Peyer's patch (tissue), 4 donors: ENCODE measurements at places on chromosomes 3 and 15. TPM values are rescaled to one million over a fixed set of nuclear protein-coding genes. Genes with fewer than 3 reads are reported as not detected.

- no peaks in the 10 kb centered on the region for H3K4me1 ChIP-seq
- H3K4me3 ChIP-seq: no peak overlapping the region
- H3K27ac ChIP-seq: no peak overlapping the region
- no peaks in the 10 kb centered on the region for H3K36me3 ChIP-seq
Measured at GRCh38 chr3:2992534-2992933, 117.6 kb downstream of the IL5RA start.

DNA sequence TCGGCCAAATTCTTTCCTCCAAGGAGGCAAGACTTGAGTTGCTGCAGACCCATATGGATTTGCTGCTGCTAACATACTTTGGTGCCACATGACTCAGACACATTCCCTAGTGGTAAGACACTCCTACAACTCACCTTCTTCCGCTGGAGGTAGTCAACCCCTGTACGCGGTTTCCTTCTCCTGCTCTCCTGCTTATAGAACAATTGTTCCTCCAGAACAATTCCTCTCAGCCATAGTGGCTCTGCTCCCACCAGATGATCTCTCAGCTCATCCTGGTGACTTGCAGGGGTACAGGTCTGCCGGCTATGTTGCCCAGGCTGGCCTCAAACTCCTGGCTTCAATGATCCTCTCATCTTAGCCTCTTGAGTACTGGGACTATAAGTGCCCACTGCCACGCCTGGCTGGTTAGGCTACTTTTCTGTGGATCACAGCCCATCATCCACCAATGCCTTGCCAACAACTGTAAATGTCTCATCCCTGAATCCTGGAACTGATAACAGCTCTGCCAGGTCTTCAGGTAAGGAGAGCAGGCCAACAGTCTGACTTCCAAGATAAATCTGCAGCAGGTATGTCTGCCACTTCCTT is 2.4 kb upstream of the CXCR6 start:
- H3K27me3 ChIP-seq: no peaks in the 10 kb centered on the region
- no peak for DNase-seq
- H3K4me1 ChIP-seq: no peaks in the 10 kb centered on the region
- H3K4me3 ChIP-seq: no peak overlapping the region
- no peaks in the 10 kb centered on the region for H3K36me3 ChIP-seq

DNA sequence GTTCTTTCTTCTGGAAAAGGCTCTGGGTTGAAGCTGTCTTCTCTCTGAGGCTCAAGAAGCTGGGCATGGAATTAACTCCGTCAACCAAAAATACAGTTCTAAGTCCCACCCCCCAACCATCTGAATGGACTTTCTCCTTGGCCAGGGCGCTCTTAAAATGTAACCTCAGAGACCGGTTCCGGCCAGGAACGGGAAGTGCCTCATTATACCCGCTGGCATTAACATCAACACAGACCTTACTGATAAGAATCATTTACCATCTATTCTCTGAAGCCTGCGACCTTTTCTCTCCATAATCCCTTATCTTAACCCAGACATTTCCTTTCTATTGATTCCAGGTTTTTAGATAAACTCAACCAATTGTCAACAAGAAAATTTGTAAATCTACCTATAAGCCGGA is 64.7 kb downstream of the ATP1B3 start:
- peaks cover 26% of the 10 kb centered on the region for H3K4me1 ChIP-seq
- H3K36me3 ChIP-seq: no peaks in the 10 kb centered on the region
- peak overlapping the region; percentile 84 for H3K27ac ChIP-seq
- DNase-seq: peak; percentile 80

GRCh38 chr3:184678317-184679055 is 33.4 kb downstream of the MAGEF1 start:
- H3K27me3 ChIP-seq: no peaks in the 10 kb centered on the region
- H3K27ac ChIP-seq: no peak overlapping the region
- H3K36me3 ChIP-seq: no peaks in the 10 kb centered on the region
- H3K4me1 ChIP-seq: no peaks in the 10 kb centered on the region
- H3K4me3 ChIP-seq: no peak overlapping the region
- no peak for DNase-seq

GRCh38 chr15:43541785-43542184 is 24.4 kb downstream of the MAP1A start:
- no peak overlapping the region for H3K4me3 ChIP-seq
- DNase-seq: no peak
- no peak overlapping the region for H3K27ac ChIP-seq

DNA sequence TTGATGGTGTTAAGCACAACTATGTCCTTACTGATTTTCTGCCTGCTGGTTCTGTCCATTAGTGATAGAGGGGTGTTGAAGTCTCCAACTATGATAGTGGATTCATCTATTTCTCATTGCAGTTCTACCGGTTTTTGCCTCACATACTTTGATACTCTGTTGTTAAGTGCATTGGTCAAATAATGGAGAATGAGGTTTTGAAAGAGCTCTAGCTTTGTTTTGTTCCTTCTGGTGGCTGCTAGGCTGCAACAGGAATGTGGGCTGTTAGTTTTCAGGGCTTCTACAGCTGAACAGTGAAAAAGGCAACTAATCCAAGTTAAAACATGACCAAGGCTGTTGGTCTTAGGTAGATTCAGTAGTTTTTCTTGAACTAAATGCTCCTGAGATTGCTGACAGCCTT is 62.6 kb downstream of the BTD start:
- peak overlapping the region; percentile 19 for H3K27ac ChIP-seq
- no peaks in the 10 kb centered on the region for H3K27me3 ChIP-seq
- H3K36me3 ChIP-seq: no peaks in the 10 kb centered on the region
- no peaks in the 10 kb centered on the region for H3K4me1 ChIP-seq

GRCh38 chr15:76235186-76235826 is 76.0 kb downstream of the ETFA start:
- no peak overlapping the region for H3K27ac ChIP-seq
- no peak for DNase-seq
- no peaks in the 10 kb centered on the region for H3K27me3 ChIP-seq
- no peak overlapping the region for H3K4me3 ChIP-seq
- no peaks in the 10 kb centered on the region for H3K4me1 ChIP-seq
- no peaks in the 10 kb centered on the region for H3K36me3 ChIP-seq

DNA sequence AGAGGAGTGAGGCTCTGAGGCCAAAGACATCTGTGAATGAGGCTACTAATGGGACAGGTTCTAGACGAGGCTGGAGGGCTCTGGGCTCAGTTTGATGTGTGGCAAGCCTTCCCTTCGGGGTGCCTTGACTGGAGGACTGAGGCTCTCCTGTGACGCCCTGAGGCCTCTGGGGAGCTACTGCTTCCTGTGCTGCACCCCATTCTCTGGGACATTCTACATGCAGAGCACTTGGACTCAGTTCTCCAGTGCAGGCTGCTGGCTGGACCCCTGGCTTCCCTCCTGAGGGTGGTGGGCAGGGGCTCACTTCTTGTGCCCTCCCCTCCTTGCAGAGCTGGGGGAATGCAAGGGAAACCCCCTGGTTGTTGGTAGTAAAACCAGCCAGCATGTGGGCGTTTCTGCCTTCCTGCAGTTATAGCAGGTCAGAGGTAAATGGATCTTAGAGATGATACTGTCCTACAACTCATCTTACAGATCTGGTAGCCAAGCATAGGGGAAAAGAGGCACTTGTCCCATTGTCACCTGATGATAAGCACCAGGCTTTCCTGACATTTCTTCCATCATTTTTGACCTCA is 133.3 kb downstream of the CHDH start:
- no peaks in the 10 kb centered on the region for H3K27me3 ChIP-seq
- H3K27ac ChIP-seq: no peak overlapping the region
- H3K4me1 ChIP-seq: no peaks in the 10 kb centered on the region
- no peak for DNase-seq
- no peak overlapping the region for H3K4me3 ChIP-seq

DNA sequence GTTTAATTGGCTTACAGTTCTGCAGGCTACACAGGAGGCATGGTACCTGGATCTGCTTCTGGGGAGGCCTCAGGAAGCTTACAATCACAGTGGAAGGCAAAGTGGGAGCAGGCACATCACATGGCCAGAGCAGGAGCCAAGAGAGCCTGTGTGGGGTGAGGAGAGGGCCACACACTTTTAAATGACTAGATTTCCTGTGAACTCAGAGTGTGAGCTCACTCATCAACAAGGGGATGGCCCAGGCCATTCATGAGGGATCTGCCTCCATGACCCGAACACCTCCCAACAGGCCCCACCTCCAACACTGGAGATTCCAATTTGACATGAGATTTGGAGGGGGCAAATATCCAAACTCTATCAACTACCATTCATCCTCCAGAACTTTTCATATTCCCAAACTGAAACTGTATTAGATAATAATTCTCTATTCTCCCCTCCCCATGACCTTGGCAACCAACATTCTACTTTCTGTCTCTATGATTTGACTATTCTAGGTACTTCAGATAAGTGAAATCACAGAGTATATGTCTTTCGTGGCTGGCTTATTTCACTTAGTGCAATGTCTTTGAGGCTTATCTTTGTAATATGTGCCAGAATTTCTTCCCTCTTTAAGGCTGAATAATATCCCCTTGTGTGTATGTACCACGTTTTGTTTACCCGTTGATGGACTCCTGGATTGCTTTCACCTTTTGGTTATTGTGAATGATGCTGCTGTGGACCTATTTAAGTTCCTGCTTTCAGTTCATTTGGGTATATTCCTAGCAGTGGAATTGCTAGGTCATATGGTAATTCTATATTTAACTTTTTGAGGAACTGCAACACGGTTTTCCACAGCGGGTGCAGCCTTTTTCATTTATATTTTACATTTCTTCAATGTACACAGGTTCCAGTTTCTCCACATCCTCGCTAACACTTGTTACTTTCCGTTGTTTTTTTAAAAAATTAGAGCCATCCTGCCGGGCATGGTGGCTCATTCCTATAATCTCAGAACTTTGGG is 43.8 kb downstream of the TKT start:
- H3K36me3 ChIP-seq: no peaks in the 10 kb centered on the region
- no peaks in the 10 kb centered on the region for H3K27me3 ChIP-seq
- H3K4me1 ChIP-seq: no peaks in the 10 kb centered on the region
- H3K27ac ChIP-seq: no peak overlapping the region
- H3K4me3 ChIP-seq: no peak overlapping the region

Gene EXD1
- total RNA-seq: not detected

Gene GREM1
- total RNA-seq: 3.0 TPM

Gene PLA2G4E
- not detected for total RNA-seq

Gene CPLX3
- not detected for total RNA-seq
